ENCODE measurements at places on chromosomes 2 and 18.

DNA sequence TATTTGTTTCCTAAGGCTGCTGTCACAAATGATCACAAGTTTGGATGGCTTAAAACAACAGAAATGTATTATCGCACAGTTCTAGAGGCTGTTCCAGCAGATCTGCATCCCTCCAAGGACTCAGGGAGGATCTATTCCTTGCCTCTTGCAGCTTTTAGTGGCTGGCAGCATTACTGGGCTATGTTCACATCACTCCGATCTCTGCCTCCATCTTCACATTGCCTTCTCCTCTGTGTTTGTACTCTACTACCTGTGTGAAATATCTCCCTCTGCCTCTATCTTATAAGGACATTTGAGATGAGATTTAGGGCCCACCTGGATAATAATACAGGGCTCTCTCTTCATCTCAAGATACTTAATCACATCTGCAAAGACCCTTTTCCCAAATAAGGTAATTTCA lies 18.9 kb downstream of the NDC80 start:
- DNase-seq = no peak

GRCh38 chr18:37636831-37637477 lies 71.4 kb upstream of the CELF4 start:
- no peak for DNase-seq

GRCh38 chr2:232588680-232589585 lies 38.4 kb downstream of the EIF4E2 start:
- DNase-seq = no peak

- DNase-seq = no peak
These were observed 84.1 kb downstream of the CAPN13 start for GRCh38 chr2:30722936-30723725.

DNA sequence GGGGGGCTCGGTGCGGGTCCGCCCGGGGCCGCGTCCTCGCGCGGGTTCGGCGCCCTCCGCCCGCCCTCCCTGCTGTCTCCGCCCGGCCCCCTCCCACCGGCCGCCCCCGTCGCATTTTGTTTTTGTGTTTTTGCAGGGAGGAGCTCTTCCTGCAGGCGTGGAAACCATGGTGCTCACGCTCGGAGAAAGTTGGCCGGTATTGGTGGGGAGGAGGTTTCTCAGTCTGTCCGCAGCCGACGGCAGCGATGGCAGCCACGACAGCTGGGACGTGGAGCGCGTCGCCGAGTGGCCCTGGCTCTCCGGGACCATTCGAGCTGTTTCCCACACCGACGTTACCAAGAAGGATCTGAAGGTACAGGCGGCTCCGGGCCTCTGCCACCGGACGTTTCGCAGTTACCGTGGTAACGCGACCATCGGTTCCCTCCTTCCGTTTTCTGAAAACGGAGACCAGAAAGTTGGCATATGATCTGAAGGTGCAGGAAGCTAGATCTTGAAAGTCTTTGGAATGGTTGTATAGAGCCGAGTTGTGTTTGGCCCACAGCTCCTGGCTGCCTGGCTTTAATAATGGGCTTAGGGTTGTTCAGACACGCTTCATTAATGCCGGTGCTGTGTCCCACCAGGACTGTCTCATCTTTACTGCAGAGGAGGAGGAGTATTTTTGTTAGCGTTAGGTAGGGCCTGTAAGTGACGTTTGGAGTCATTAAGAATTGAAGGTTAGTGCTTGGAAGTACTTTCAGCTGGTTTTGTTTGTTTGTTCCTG lies 891 bp downstream of the KDM3A start:
- DNase-seq = no peak

DNA sequence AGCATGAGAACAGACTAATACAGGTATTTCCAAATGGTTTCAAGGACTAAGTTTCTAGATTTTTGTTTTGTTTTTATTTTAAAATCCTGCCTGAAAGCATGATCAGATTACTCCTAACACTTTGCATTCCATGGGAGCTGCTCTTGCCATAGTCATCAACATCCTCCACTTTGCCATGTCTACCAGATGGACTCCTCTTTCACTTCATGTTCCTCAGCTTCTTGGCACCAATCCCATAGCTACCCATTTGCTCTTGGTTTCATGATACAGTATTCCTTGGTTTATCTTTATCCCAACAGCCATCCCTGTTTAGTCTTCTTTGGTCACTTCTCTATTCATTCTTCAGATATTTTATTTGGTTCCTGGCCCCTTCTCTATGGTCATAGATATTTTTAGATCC lies 154.2 kb upstream of the CCDC195 start:
- DNase-seq = no peak

- DNase-seq = no peak
These were observed 630.1 kb upstream of the PIK3C3 start for GRCh38 chr18:41324934-41325333.

GRCh38 chr2:139645617-139646016 lies 865.4 kb upstream of the NXPH2 start:
- DNase-seq = no peak

- DNase-seq = no peak
These were observed 274.2 kb downstream of the DYSF start for GRCh38 chr2:71727562-71727961.

DNA sequence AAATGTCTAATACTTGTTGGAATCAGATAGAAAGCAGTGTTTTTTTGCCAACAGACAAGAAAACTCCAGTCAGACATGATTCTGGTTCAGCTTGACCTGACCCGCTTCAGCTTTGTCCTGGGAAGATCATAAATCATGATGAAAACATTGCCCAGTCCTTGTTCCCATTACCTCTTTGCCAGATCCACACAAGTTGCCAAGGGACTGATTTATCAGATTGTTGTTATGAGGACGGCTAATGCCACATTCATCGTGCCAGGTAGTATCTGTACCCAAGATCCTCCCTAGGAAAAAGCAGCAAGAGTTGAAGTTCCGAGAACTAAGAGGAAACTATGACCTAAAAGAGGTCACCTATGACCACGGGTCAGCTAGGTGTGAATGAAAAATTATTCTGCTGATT lies 39.0 kb downstream of the SLC40A1 start:
- no peak for DNase-seq

DNA sequence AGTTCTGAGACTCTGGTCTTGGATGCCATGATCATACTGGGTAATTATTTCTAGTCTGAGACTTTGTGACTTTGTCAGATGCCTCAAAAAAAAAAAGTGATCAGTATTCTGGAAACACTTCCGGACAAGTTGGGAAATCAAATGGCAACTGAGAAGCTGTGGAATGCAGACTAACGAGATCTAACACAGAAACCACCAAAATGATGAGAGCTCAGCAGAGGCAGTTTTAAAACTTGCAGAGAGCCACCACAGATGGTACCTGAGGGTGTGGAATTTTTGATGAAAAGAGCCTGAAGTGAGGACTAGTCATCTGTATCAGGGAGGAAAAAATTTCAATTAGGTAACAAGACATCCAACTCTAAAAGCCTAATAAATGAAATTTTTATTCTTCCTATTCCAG lies 5.5 kb upstream of the GPR75 start:
- DNase-seq = no peak

DNA sequence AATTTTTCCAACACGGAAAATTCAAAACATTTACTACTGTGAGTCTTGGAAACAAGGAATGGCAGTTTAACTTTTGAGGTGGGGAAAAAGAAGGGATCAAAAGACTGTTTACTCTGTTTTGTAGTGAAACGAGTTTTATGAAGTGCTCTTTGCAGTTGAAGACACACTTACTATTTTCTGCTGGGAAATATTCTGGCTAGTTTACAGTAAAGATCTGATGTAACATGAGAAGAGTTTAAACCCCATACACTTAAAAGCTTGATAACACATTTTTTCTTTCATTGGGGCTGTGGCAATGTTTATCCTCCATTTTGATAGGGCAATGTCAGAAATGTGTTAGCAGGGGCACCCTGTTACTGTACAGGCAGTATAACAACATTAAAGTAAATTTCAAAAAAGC lies 124.9 kb upstream of the SMAD7 start:
- DNase-seq = no peak

- DNase-seq = no peak
These were observed 176.8 kb upstream of the GLI2 start for GRCh38 chr2:120558847-120559246.

DNA sequence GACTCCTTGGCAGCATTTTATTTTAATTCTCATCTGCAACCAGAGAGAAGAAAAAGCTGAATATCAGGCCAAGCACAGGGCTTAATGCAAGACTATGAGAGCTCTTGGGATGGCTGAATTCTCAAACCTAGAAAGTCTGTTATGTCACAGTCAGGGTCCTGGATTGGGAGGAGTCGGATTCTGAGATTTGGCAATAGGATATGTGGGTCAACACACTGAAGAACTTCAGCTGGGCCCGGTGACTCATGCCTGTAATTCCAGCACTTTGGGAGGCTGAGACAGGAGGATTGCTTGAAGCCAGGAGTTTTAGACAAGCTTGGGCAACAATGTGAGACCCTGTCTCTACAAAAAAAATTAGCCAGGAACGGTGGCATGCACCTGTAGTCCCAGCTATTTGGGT lies 102.4 kb downstream of the COL3A1 start:
- no peak for DNase-seq

All from cerebellar nuclear complex (tissue), 1 donor.